D341Med (cell line): ENCODE measurements at places on chromosomes 3 and 15.

GRCh38 chr3:129560911-129561594 lies 18.1 kb downstream of the H1-8 start:
- DNase-seq: no peak

DNA sequence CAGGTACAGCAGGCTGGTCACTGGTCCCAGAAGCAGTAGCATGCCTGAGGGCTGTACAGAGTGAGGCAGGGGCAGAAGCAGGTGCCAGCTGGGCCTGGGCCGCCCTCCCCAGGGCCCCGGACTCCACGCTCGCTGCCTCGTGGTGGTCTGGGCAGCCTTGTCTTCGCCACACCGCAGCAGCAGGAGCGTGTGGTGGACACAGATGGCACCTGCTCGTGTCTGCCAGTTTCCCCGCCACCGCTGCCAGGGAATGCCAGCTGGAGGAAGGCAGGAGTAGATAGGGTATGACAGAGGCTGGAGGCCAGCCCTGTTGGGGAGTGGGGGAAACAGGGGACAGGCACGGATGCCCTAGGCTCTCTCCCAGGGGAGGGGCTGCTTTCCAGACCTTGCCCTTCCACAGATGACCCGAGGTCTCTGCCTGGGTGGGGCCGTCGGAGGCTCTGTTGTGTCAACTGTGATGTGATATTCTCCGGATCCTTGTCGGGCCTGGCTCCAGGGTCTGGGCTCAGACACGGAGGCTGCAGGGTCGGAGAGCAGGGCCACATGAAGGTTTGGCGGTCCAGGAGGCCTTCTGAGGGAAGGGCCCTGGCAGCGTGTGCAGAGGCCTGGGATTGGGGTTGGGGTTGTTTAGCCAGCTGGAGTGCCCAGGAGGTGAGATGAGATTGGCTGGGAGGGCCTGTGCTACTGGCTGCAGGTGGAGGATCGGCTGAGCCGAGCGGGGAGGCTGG lies 33.6 kb downstream of the GOLGA6L10 start:
- no peak for DNase-seq

- no peak for DNase-seq
Measured at GRCh38 chr3:45441584-45442310, 53.4 kb downstream of the LARS2 start.

DNA sequence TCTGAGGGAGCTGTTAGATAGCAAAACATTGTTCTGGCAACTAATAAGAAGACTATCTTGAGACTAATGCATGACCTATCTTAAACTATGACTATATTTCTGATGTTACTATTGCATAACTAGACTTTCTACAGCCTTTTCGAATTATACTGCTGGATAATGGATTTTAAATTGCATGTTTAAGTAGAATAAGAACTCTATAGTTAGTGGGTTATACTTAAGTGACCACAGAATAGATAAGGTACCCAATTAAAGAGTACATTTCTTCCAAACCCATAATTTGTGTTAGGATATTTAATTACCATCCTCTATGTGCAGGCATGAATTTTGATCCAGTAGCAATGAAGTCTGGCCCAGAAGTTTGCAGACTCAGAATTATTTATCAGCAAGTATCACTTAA lies 44.6 kb upstream of the SPPL2A start:
- DNase-seq: no peak

DNA sequence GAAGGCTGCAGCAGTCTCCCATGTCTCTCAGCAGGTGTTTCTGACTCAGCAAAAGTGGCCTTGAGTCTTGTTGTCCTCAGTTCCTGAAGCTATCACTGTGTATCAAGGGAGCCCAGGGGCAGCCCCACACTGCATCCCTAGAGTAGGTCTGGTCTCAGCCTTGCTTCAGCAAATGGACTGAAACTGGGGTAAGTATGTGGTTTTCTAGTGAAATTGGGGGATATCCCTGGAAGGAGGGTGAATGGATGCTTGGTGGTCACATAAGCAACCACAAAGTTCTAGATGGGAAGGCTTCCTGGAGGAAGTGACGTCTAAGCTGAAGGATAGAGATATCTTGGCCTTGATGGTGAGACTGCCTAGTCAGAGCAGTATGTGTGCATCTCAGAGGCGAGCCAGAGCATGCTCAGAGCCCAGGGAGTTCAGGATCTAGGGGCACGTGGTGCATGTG lies 38.4 kb downstream of the TMEM158 start:
- DNase-seq: no peak

DNA sequence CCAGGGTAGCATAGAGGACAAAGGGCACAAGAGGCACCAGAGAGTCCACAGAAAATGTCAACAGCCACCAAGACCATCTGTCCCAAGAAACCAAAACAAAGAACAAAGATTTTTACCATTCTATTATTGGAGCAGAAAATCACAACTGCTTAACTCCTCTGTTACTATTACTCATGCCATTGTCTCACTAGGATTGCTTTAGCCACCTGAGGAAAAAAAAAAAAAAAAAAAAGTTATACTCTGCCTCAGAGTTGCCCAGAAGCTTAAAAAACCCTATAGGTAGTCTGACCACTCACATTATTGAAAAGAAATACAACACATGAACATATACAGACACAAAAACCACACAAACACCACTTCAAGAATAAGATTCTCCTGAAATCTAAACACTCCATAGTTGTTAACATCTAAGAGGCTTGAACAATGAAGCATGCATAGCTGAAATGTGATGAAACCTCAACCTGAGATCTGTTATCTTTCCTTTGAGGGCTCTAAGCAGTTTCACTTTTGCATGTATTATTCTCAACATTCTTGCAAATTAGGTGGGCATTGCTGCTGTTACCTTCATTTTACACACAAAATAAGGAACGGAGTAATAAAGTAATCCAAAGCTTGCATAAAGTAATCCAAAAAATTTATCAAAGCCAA lies 85.4 kb downstream of the IGSF11 start:
- no peak for DNase-seq

DNA sequence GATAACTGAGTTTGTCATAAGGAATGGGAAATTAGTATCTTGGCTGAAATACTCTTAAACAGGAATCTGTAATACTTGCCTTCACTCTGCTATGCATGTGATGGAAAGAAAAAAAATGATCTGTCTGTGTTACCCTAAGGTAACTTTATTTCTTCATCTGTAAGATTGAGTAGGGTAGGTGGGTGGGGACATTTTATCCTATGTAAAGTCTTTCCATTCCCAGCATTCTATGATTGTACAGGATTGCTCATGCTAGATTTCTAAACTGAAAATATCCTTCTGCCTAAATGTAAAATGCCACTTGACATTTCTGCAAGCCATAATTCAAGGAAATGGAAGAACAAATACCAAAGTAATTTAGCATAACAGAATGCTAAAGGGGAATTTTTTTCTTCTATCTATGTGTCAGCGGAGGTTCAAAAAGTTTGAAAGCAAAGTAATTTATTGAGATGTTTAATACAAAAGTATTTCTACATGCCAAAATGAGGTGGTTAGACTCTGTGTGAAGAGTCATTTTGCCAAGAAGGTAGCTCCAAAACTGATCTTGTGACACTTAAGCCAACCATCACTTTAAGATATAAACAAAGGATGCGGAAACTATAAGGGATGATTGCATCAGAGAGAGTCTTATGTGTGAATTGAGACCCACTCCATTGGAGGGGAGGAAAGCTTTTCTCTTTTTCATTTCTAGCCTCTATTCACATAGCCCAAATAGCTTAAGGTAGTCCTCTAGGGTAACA lies 46.6 kb upstream of the SERPINI2 start:
- no peak for DNase-seq

- no peak for DNase-seq
Measured at GRCh38 chr3:181755959-181756358, 44.2 kb downstream of the SOX2 start.

DNA sequence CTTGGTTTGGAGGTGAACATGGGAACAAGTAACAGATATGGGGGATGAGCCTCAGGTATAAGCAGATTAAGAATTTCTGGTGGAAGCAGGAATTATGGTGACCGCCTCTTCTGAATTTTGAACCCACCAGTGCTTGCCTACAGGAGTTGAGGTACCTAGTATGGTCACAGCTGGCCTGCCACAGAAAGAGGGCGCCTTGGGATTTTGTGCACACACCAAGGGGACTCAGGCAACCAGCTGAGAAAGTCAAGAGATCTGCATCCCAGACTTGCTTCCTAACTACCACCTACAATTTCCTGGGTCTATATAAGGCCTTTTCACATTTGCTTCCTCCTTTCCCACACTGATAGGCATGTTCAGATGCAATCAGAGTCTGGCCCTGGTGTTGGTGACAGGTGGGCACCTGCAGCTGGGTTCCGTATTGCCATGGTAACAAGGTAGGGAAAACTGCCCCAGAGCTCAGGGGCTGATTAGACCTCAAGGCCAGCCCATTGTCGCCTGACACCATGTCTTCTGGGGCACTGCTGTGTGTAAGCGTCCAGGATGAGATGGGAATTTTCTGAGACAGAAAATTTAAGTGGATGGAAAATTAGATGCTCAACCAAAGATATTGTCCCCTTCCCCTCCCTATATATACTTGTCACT lies 75.9 kb upstream of the RASGRF1 start:
- DNase-seq: no peak

DNA sequence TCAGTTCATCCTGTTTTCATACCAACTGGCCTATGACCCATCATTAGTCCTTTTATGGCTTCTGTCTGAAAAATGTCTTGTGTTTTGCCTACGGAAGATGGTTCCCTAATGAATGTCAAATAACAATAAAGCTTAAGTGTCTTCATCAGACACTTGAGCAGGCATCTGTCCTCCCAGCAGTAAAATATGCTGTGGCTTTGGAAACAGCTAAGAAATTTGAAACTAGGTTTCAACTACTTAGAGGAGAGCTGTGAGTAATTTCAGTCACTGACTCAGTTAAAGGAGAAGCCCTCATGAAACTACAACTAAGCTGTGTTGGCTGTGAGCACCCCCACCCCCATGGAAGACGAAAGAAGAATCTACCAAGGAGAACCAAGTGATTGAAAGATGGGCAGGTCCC lies 409.4 kb upstream of the PPP2R3A start:
- DNase-seq: no peak

GRCh38 chr3:64814351-64814750 lies 126.6 kb upstream of the ADAMTS9 start:
- no peak for DNase-seq

DNA sequence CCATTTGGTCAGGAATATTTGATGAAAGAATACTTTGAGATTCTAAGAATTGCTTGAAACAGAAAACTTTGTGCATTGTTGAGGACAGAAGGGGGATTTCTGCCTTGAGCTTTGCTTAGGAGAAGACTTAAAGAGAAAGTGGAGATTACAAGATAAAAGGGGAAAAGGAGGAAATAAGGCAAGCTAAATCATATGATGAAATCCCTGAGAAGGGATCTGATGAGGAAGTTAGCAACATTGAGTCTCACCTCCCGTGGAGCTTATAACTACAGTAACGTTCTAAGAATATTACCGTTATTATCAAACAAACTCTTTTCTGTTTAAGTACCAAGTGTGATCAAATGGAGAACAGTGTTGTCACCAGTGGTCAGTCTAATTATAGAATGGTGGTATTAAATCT lies 414.7 kb upstream of the NAALADL2 start:
- DNase-seq: no peak

DNA sequence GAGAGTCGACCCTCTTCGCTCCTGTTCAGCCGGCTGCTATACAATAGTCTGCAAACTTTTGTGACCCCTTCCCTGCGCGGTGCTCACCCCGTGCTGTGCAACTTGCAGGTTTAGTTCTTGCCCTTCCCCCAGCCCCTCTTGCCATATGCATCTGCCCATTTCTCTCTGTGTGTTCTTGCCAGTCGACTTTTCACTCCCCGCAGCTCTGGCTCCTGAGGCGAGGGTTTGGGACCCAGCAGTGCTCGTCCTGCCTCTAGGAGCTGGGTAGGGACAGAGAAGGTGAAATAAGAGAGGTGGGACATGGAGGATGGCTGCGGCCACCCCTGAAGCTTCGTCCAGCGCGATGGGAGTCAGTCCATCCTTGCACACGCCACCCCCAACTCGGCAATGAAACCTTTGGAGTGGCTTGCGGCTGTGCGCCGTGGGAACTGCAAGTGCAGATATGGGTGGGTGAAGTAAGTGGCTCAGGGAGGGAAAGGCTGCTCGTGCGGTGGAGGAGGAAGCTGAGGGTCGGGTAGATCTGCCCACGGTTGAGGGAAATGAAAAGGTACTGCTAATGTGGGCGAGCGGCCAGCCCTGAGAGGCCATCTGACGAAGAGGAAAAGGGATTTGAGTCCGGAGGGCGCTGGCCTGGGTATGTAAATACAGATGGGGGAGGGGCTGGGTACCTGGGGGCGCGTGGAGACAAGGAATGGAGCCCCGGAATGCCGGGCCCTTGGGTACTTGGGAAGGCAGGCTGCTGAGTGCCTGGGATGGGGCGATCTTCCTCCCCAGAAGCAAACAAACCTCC lies 1.0 kb downstream of the LRRC3B start:
- peak; percentile 19 for DNase-seq

GRCh38 chr3:136937851-136938250 lies 19.9 kb upstream of the IL20RB start:
- DNase-seq: no peak

- no peak for DNase-seq
Measured at GRCh38 chr3:139537361-139537760, 2.2 kb downstream of the RBP1 start.

DNA sequence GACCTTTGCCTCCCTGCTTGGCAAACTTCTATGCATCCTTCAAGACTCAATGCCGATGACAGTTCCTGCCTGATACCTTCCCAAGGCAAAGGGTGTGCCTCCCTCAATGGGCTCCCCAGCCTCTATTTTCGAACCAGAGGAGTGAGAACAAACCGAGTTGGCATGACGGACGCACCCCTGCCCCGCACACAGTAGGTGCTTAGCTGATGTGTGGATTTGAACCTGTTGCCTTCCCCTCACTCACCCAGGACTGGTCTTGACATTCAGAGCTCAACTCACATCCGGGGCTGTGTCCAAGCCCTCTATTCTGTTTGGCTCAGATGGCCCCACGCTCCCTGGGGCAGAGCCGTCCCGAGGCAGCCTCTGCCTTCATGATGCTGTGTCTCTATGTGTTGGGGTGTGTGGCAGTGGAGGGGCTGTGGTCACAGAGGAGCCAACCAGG lies 52.2 kb upstream of the SLC6A11 start:
- no peak for DNase-seq

- peak; percentile 13 for DNase-seq
Measured at GRCh38 chr3:197021231-197021630, 8.4 kb downstream of the MELTF start.

DNA sequence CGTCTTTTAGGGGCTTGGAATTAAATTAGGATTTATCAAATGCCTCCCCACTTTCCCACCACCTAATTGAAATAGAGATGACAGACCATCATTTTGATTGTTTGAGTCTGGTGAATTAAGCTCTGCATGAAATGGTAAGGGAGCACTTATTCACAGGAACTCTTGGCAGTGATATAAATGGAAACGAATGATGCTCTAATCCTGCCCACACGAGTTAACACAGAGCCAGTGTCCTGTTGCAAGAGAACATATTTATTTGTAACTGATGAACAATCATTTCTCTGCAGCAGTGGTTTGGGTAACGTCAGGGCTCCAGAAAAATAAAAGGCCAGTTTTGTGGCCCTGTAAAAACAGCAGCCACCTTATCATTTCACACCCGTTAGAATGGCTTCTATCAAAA lies 163.3 kb downstream of the FEZF2 start:
- DNase-seq: no peak

GRCh38 chr15:62126364-62126763 lies 38.7 kb downstream of the C2CD4B start:
- DNase-seq: no peak
